Activated naive CD8-positive, alpha-beta T cell treated with anti-CD3 and anti-CD28 coated beads for 36 hours (primary cell): ENCODE measurements at places on chromosomes 7 and 10.

DNA sequence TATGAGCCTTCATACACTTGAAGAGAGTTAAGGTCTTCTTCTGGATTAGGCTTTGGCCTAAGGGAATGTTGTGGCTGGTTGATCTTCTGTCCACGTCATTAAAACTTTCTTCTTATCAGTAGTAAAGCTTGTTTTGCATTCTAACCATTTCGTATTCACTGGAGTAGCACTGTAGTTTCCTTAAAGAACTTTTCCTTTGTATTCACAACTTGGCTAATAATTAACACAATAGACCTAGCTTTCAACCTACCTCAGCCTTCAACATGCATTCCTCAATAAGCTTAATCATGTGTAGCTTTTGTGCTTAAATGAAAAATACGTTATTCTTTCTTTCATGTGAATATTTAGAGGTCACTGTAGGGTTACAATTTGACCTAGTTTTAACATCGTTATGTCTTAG lies 42.8 kb downstream of the AKR1C8 start:
- no peak for DNase-seq

- DNase-seq: no peak
Measured at GRCh38 chr7:69795932-69796331, 197.7 kb downstream of the AUTS2 start.

DNA sequence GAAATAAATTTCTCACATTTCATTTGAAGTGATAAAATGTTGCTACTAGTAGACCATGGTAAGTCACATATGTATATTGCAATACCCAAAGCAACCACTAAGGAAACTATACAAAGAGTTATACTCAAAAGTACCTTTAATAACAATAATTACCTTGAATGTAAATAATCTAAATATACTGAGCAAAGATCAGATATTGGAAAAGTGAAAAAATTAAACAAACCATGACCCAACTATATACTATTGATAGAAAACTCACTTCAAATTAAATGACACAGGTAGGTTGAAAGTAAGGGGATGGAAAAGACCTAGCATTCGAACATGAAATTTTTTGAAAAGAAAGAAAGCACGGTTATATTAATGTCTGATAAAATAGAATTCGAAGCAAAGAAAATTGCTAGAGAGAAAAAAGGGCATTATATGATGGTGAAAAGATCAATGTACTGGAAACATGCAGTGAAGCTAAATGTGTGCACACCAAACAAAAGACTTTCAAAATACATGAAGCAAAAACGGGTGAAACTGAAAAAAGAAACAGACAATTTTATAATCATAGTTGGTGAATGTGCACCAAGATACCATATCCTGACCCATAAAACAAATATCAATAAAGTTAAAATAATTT lies 29.1 kb downstream of the TFPI2 start:
- no peak for DNase-seq

DNA sequence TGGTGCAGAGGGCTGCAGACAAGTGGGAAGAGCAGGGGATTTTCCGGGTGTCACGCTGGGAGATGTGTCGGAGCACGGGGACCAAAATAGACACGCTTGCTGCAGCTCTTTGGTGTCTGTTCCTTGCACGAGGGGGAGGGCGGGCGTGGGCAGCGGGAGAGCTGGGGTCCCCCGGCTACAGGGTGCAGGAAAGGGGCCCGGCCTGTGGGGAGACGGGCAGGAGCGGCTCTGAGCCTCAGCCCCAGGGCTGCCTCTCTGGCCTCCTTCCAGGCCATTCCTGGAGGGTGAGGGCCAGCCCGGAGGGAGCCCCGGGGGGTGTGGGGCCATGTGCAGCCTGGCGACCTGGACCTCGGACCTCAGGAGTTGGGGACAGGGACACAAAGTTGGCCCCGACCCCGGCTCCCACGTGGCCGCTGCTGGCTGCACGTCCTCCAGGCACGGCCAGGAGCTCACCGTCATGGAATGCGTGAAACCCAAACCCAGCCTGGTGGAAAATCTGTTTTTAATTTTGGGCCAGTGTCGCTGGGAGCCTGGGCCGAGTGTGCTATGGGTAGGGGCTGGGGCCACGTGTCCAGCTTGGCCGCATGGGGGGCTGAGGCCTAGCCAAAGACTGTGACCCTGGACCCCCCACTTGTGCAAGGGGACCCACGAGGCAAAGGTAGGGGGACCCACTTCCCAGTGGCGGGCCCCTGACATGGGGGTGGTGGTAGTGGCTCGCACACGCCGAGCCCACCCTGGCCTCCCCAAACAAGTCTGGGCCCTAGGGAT lies 6.6 kb downstream of the TTYH3 start:
- DNase-seq: no peak

GRCh38 chr10:7335977-7336376 lies 74.9 kb downstream of the SFMBT2 start:
- no peak for DNase-seq

DNA sequence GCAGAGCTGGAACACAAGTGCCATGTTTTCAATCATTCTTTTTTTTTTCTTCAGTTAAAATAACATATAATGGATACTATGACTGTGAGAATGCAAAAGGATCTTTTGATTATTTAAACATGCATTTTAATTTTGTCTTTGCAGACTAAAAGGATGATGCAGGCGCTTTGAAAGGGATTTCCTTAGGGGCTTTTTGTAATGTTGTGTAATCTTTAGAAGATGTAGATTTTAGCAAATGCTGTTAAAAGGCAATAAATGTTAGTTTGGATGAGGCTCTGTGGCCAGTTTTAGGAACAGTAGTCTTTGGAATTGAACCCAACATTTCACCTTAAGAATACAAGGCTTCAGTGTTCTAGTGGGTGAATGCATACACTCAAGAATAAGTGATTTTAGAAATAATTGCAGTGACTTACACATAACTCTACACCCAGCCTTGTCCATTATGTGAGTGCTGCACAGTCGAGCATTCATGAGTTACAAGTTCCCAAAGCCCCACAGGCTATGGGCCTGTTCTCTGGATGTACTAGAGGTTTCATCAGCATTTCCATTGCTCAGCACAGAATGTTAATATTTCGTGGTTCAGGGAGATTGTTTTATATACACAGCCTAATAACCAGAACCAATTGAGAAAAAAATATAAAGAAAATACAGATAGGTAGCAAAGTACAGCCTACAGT lies 11.6 kb downstream of the PAPSS2 start:
- no peak for DNase-seq

- no peak for DNase-seq
Measured at GRCh38 chr10:75655791-75656451, 224.5 kb downstream of the LRMDA start.

- DNase-seq: no peak
Measured at GRCh38 chr10:107163076-107163855, 1.2 kb downstream of the SORCS1 start.

- DNase-seq: no peak
Measured at GRCh38 chr7:66768865-66769832, 28.6 kb downstream of the RABGEF1 start.

GRCh38 chr7:31569528-31569927 lies 55.6 kb downstream of the ITPRID1 start:
- no peak for DNase-seq

DNA sequence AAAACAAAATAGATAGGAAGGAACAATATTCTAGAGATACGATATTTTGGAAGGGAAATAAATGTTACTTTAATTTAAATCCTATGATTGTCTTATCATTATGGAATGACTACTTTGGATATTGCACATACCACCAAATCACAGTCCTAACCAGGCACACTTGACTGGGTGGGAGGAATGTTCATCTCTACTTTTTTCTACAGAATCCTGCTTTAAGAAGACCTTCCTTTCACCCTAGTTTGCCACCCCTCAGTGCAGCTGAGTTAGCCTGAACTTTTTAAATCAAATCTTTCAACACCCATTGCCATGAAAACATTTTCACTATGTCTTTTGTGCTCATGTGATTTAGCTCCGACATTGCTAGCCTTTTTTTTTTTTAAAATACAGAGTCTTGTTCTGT lies 38.1 kb downstream of the RELN start:
- no peak for DNase-seq

DNA sequence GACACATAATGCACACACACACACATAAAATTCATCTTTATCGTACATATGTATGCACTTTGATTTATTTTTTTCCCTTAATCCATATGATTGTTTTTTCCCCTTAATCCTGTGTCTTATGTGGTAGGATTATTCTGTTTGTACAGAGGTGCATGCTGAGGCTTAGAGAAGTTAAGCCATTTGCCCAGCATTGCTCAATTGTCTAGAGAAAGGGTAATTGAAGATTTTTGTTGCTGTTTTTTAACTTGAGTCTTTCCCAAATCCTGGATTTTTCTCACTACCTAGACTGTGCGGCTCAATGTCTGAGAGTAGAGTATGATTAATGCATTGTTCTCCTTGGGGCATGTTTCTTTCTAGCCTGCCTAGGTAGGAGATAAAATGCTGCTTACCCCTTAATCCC lies 35.0 kb downstream of the WBP1L start:
- DNase-seq: no peak

DNA sequence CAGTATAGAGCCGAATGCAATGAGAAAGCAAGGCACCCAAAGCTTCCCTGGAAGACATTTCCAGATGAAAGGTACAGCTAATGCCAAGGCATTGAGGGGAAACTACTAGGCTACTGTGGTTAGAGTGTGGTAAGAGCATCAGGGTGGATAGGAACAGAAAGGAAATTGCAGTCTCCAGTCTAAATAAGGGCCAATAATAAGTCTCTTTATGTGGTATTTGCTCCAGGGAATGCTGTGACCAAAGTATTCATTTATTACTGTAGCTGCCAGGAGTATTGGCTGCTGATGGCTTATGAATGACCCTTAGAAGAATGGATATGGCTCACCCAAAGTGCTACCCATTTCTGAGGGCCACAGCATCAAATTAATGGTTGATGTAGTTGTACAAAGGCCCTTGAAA lies 30.1 kb upstream of the POT1 start:
- no peak for DNase-seq

DNA sequence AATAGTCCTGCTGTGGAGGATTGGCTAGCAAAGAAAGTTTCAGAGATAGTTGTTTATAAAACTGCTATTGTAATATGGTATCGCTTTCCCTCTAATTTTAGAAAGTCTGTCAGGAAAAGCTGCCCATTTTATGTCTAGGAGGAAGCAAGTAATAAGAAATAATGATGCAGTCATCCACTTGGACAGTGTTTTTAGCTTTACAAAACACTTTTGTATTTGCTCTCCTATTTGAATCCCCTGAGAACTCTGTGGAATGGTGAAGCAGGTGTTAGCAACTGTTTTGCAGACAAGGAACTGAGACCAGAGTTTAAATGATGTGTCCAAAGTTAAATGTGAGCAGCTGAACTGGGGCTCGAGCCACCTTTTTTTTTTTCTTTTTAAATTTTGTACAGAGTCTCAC lies 455.8 kb downstream of the XPNPEP1 start:
- no peak for DNase-seq

DNA sequence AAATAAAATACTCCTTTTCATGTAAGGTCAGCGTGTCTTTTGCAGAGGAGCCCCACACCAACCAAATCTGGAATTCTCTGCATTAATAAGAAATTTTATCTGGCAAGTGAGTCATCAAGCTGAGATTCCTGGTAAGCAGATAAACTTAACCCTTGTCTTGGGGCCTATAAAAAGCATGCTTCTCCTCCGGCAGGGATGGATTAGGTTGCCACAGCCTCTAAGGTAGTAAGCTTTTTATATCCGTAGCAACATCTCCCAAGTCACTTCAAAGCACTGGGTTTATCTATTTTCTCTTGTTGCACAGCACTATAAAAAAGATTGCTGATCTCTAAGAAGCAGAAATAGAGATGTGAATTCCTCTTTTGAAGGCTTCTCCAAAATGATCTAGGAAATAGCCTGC lies 202.8 kb upstream of the NOBOX start:
- DNase-seq: no peak

DNA sequence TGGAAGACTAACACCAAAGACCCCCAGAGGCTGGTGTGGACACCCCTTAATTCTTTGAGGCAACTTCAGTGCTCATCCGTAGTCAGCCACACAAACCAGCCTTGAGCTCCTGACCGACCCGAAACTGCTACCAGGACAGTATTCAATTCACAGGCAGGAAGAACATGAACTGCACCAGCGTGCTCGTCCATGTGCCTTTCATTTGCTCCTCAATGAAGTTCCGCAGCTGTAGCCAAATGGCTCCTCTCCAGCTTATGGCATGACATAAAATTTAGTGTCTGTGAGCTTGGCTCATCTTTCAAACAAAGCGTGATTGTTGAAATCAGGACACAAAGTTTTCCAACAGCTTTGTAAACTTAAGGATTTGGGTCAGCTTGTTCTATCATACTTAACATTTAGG lies 144.1 kb upstream of the FAM171A1 start:
- DNase-seq: no peak

DNA sequence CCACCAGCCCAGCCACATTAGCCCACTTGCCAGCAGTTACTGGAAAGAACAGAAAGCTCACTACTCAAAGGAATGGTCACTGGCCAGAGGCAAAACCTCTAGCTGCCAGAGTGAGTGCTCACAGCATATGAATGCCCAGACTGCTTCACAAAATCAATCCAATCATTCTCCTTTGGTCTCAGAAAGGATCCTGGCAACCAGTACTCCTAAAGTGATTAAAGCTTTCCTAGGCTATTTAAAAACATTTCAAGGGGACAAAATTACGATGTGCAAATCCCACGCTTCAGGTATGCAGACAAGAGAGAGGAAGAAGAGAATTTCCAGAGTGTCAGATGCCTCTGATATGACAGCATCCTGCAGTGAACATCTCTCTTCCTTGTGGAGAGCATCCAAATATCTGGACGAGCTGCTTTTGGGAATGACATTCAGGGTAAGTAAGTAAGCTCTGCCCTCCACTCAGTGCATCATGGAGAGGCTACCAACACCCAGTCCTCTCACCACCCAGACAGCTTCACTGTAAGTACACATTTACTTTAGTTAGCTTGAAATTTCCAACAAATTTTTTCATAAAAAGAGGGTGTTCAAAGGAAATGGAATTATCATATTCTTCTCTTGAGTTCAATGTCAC lies 25.1 kb downstream of the ICA1 start:
- no peak for DNase-seq

DNA sequence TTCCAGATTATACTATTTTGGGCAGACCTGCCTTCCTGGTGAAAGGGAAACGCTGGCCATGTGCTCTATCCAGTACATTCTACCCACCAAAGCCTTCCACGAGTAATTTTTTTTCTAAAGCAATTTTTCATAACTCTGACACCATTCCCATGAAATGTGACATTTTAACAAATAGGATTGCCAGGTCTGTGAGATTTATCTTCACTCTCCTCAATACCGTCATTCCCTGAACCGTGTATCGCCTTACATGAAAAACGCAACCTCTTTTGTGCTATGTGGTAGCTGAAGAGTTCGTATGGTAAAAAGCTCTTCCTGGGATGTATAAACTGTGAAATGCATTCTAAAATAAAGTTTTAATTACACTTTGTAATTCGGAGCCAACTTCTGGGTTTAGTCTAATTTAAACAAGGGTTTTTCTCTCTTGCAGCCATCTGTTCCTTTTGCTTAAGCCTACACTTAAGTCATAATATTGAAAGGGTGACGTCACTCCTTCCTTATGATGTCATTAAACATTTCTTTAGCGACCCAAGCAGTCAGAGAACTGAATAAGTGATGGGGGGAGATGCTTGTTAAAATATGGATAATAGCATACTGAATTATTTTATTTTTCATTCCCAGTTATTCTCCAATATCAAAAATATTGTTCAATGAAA lies 27.7 kb downstream of the C1QL3 start:
- DNase-seq: no peak

- no peak for DNase-seq
Measured at GRCh38 chr7:157399086-157399687, 62.4 kb downstream of the DNAJB6 start.
